Stimulated activated CD4-positive, alpha-beta T cell treated with anti-CD3 and anti-CD28 coated beads, Interleukin-1b, Interleukin-23, amount 100 ng/mL, for 48 hours (primary cell): ENCODE measurements at places on chromosomes 1 and 21.

DNA sequence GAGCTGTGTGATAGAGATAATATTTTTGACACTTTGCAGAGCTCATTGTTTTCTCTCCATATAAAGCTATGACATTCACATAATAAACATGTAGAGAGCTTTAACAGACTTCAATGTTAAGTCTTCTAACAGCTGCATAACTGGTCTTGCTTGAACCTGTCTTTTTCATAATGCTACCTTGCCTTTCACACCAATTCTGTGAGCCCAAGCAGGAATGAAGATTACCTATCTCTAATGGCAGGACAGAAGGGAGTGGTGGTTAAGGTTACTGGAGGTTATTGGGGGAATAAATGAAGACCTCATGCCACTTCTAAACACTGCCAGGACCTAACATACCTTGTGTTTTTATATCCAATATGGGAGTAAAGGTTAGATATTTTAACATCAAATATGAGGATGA, 2.3 kb upstream of the CD55 start:
- DNase-seq = no peak

GRCh38 chr1:64171797-64172281, 31.6 kb upstream of the UBE2U start:
- no peak for DNase-seq

DNA sequence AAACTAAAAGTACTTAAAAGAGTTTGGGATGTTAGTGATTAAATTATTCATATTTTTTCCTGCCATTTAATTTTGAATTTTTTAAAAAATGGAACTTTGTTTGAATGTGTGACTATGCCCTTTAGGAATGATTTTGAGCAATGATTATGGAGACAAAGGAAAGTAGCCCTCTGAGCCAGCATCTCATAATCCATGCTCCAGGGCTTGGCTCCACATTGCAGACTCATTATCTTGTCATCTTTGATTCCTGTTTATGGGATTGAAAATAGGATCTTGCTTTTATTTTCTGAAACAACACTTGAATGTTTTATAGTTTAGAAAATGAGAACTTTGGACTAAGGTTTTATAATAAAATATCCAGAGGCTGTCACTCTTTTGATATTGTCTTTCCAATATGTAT, 14.5 kb downstream of the AXDND1 start:
- DNase-seq = no peak

DNA sequence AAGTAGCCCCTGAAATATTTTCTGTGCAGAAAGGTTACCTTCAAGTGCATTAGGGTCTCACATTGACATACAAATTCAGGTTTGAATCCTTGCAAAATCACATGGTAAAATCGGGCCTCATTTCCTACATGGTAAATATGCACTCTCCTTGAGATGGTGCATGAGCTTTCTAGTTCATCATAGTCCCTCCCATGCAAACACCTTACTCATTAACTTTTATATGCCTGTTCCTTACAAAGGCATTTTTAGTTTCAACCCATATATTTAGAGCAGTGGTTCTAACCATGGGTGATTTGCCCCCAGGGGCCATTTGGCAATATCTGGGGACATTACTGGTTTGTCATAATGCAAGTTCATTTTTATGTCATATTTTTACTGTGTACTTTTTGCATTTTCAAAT, 37.2 kb downstream of the PBX1 start:
- DNase-seq = no peak

- DNase-seq = peak; percentile 33
These were observed 2.0 kb downstream of the RCSD1 start for GRCh38 chr1:167631936-167632614.

DNA sequence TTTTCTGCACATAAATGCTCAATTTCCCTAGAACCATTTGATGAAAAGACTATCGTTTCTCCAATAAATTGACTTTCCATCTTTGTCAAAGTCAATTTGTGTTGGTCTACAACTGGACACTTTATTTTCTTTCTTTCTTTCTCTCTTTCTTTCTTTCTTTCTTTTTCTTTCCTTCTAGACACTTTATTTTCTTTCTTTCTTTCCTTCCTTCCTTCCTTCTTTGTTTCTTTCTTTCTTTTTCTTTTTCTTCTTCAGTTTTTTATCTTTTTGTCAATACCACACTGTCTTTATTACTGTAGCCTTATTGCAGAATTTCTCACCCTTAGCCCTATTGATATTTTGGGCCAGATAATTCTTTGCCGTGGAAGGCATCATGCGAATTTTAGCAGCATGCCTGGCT, 73.5 kb downstream of the FASLG start:
- DNase-seq = no peak

DNA sequence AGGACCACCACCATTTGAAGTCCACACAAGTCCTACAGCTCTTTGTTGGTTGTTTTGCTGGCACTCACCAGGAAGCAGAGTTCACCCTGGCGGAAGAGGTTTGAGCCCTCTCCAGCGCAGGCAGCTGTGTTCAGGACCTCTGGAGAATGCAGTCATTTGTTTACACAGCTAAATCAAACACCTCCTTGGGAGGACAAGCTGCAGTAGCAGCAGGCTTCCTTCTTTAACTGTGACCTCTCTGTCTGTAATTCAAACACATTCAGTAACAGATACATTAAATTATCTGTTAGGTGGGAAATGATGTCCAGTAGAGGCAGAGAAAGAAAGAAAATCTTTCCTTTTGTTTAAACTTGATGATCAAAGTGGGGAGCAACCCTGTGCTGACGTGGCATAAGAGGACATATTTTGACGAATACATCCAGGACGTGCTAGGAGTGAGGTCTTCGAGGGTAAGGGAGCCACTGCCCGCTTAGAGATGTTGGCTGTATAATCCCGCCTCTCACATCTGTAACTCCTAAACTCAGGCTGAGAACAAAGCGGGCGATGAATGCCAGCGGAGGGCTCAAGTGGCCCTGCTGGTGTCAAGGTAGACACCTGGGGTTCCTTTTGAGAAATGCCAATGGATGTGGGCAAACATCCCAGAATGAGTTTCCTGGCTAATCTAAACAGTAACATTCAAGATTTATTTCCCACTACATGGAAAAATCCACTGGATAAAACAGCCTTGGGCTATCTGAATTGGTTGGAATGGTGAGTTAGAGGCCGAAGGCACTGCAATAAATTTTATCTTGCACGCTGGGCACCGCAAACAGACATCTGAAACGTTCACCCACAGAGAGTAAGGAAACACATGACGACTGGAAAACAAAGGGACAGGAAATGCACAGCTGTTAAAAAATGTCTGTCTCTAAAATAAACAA, 51.7 kb downstream of the ABCA4 start:
- DNase-seq = no peak

DNA sequence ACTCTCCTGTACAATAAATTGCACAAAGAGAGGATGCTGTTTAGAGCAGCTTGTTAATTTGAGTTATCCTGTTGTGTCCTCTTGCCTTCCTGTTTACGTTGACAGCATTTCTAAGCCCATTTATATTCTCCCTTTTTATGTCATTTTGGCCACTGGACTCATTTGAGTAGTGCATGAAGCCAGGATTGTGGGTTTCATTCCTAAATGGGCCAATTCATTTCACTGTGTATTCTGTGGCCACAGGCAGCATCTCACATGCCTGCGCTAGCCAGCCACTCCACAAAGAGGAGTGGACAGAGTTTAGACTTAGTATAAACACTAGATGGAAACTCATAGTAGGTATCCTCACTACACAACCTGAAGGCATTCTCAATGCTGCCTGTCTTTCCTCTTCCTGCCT, 73.4 kb downstream of the DTL start:
- DNase-seq = no peak

- DNase-seq = no peak
These were observed 7.0 kb downstream of the ERI3 start for GRCh38 chr1:44348061-44348485.

DNA sequence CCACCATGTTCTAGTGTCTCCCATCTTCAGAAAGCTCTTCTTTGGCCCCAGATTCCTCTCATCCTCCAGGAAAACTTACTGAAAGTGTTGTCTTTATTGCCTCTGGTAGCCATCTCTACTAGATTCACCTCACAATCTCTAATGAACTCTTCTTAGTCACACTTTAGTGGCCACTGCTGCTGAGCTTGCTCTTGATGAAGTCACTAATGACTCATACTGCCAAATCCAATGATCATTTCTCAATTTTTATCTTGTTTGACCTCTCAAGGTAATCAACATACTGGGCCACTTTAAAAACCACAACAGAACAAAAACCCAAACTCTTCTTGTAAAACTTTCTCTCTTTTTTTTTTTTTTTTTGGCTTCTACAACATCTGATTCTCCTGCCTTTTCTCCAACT, 196.4 kb downstream of the LHX8 start:
- no peak for DNase-seq

- DNase-seq = no peak
These were observed 100.0 kb upstream of the ADAR start for GRCh38 chr1:154707901-154708463.

GRCh38 chr1:243964915-243965314, 86.2 kb upstream of the ZBTB18 start:
- DNase-seq = no peak

- DNase-seq = no peak
These were observed 72.5 kb upstream of the TNFSF18 start for GRCh38 chr1:173122958-173123852.

DNA sequence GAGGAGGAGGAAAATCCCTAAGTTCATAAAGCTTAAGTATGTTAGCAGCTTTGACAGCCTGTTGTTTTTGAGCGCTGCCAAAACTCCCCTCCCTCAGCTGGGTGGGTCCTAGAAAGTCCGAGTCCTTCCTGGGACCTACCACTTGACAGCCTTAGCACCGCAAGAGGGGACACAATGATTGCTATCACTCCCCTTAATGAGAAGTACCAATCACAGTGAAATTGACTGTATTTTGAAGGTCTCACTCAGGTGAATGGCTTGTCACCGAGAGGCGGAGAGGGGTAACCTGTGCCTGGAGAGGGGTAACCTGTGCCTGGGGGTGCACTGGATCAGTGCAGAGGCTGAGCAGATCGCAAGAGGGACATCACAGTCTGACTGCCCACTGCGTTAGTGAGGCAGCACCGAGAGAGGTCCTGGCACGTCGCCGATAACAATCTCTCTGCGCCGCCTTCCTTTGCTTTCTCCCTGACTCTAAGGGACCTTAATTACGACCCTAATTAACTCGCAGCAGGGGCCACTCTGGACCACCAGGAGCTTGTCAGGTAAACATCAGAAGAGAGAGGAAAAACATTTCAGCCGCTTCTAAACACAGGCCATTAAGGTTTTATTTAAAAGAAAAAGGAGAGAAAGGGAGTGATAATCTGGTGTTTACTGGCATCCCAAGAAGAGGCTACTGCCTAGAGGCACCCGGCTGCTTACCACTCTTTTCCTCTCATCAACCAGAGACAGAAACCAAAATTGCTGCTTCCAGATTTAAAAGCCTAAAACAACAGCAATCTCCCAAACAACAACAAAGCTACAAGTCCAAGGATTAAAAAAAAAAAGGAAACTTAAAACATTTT, 25.7 kb upstream of the KCNK1 start:
- DNase-seq = no peak

DNA sequence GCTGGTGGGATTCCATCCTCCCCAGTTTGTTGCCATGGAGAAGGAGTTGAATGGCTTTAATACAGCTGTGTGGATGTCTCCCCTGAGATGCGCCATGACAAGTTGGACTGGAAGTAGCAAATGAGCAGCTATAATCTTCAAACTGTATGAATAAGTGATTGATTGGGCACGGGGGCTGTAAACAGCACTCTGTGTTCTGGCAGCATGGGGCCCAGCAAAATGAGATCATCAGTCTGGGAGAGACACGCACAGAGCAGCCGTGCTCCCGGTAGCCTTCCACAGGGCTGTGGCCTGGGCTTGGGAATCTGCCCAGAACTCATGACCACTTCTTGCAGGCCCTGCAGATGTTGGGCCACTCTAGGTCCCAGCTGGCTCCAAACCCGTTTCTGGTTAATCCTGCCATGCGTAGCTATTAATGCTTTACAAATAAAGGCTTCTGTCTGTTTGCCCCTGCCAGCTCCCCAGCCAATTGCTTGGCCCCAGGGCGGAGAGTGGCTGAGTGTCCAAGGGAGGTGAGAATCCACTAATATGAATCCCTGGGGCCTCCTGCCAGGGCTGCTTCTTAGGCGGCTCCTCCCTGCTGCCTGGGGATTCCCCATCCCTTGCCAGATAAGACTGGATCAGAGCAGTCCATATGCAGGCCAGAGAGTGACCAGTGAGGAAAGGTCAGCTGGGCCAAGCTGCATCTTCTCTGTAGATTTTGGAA, 642.9 kb downstream of the AJAP1 start:
- no peak for DNase-seq

DNA sequence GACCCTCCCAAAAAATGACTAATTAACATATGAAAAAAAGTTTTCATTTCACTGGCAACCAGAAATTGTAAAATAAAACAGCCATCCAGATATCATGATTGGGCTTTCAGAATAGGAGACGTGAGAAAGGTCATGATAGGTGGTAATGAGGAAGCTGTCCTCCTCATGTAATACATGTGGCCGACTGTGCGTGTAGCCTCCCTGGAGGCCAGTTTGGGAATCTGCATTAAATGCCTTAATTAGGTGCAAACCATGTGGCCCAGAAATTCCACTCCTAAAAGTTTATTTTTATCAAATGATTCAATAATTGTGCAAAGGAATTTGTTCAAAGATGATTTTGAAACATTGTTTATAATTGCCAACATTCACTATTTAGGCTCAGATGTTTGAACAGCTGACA, 127.6 kb upstream of the C1orf105 start:
- no peak for DNase-seq

DNA sequence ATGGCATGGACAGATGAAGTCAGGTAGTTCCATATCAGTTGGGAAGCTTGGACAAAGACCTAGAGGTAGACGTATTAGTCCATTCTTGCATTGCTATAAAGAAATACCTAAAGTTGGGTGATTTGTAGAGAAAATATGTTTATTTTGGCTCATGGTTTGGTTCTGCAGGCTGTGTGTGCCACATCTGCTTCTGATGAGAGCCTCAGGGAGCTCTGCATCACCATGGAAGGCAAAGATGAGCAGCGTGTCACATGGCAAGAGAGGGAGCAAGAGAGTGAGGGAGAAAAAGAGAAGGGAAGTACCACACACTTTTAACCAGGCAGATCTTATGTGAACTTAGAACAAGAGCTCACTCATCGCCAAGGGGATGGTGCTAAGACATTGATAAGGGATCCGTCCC, 9.0 kb downstream of the TSACC start:
- DNase-seq = no peak

DNA sequence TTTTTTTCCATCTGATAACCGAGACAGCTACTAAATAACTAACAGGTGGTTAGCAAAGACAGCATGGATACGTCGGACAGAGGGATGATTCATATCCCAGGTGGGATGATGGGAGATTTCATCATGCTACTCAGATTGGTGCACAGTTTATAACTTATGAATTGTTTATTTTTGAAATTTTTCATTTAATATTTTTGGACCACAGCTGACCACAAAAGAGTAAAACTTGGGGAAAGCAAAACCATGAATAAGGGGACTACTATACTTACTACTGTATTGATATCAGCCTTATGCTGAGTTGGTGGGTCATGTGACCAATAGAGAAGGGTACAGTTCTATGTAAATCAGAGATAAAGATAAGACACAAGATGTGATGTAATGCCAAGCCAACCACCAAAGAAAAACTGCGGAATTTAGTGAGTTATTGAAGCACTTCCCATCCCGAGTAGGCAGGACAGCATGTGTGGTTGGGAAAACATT, 248.1 kb upstream of the C1orf105 start:
- no peak for DNase-seq
